ENCODE measurements at places on chromosomes 5 and 9.

DNA sequence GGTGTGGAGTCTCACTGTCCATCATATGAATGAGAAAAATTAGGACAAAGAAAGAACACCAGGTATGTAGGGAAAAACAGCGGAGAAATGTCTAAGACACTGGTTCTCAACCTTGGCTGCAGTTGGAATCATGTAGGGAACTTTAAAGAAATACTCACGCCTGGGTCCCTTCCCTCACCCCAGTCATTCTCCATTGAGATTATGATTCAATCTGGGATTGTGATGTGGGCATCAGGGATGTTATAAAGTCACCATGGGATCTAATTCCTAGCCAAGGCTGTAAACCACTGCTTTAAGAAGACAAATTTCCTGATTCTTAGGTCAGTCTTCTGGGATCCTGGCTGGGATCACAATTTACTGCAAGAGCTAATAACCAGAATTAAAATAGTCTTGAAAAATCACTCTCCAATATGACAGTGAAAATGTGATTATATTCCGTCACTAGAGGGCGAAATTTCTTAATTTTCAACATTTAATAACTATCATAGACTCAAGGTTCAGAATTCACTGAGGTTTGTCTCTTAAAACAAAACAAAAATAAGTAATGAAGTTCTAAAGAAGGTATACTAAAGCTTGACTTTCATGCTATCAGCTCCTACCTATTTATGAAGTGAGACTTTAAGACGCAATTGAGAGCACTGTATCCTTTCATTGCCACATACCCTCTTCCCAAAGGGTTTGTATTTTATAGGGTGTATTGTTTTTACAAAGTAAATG, 60.5 kb downstream of the GLDC start:
- no peak for DNase-seq

DNA sequence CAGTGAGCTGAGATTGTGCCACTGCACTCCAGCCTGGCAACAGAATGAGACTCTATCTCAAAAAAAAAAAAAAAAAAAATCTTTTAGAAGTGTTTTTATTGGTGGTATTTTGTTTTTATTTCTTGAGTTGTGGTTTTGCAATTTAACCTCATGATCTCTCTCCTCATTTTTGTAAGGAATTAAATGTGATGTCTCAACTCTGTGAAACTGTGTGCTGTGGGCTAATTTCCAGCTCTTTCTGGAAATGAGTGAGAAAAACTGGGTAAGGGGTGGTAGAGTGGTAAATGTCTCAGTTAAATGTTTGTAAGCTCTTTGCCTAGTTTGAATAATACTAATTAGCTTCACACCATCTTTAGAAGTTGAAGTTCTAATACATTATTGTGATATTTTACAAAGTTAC, 29.0 kb downstream of the ACO1 start:
- no peak for DNase-seq

DNA sequence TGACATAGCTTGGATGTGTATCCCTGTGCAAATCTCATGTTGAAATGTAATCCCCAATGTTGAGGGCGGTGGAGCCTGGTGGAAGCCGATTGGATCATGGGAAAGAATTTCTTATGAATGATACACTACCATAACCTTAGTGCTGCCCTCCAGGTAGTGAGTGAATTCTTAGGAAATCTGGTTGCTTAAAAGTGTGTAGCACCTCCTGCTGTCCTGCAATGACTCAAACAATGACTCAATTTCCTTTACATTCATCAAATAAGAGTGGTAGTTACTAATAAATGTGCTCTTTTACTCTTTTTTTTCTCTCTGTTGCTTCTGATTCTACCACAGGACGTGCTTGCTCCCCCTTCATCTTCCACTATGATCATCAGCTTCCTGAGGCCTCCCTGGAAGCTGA, 1696.0 kb upstream of the CDH9 start:
- no peak for DNase-seq

- DNase-seq: no peak
These were observed 105.7 kb upstream of the SARDH start for GRCh38 chr9:133843751-133844397.

DNA sequence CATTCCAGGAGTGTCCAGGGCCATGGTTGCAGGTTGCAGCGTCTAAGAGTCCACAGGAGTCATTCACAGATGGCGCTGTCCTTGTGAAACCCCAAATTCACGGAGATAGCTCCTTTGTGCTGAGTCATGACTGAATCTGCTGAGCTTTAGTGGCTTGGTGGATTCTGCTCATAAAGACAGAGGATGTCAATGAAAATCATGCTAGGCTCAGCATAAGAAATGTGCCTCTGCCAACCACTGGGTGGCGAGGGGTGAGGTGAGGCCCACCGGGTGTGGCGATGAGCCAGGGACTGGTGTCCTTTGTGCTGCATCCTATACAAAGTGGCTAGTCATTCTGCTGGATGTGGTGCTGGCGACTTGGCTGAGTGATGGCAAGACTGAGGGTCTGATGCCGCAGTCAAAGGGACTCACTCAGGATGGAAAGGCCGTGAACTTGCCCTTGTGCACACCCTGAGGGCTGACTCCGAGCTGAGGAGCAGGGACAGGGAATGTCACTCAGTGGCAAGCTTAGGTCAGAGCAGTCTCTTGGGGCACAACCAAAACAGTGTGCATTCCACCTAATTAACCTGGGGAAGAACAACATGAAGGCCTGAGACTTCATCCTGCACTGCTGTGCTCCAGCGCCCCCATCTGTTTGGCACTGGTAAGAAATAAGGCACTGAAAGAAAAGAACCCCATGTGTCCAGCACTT, 71.5 kb downstream of the DAP start:
- DNase-seq: no peak

All from GM12864 (cell line).